ENCODE measurements at places on chromosomes 5 and 9.

- DNase-seq = no peak
These were observed 215.7 kb downstream of the SEMA6A start for GRCh38 chr5:116358911-116359418.

DNA sequence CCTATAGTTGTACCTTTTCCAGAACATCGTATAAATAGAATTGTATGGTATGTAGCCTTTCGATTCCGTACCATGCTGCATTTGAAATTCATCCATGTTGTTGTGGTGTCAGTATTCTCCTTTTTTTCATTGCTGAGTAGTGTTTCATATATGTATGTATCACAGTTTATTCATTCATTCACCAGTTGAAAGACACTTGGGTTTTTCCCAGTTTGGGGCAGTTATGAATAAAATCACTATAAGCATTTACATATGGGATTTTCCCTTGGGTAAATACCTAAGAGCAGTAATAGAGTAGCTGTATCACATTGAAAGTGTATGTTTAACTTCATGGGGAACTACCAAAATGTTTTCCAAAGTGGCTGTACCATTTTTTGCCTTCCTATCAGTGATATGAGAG, 16.1 kb upstream of the FKTN start:
- DNase-seq = no peak

- peak; percentile 12 for DNase-seq
These were observed 1.6 kb upstream of the ANXA2R start for GRCh38 chr5:43041669-43042175.

- no peak for DNase-seq
These were observed 49.5 kb downstream of the ADAMTS2 start for GRCh38 chr5:179295778-179296149.

- no peak for DNase-seq
These were observed 195.2 kb downstream of the PTTG1 start for GRCh38 chr5:160616712-160617497.

DNA sequence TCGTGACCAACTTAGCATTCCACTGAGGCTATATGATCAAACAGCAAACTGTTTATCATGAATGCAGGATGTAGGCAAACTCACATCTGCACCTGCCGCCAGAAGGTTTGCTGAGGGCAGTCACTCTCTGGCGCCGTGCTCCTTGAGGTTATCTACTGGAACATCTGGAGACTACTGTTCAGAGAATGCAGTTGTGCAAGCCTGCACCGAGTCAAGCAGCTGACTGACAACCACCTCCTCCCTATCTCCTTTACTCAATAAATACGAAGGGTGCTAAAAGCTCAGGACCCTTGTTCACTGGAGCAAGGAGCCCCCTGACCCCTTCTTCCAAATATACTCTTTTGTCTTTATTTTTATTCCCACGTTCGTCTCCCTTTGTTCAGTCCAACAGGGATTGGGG, 27.1 kb downstream of the CCDC125 start:
- DNase-seq = no peak

- peak; percentile 53 for DNase-seq
These were observed 7.7 kb upstream of the GCNT1 start for GRCh38 chr9:76451234-76451633.

DNA sequence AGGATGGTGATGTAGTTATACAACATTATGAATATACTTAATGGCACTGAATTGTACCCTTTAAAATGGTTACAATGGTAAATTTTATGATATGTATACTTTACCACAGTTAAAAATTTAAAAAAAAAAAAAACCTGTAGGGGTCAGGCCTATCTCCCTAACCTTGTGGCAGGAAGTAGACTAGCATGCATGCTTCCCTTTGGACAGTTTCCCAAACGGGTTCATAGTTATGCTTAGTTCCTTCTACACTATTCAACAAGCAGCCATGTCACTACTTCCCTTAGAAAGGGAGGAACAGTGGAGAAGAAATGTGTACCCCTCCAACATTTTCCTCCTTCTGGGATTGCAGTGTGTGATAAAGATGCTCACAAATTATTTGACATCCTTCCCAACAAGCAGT, 32.5 kb downstream of the IDNK start:
- no peak for DNase-seq

DNA sequence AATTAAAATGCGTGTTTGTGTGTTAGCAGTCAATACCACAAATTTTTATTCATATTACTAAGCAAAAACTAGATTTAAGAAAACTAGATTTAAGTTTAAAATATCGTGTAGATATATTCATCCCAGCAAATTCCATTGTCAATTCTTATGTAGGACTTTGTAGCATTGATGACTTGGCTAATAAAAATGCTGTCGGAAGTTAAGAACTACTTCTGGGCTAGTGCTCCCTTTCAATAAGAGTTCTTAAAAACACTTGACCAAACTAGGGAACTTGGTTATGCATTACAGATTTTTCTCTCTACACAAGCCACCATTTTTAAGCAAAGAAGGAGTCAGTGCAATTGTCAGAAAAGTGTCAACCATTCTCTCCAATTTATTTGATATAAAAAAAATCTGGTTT, 68.7 kb upstream of the RAD23B start:
- no peak for DNase-seq

DNA sequence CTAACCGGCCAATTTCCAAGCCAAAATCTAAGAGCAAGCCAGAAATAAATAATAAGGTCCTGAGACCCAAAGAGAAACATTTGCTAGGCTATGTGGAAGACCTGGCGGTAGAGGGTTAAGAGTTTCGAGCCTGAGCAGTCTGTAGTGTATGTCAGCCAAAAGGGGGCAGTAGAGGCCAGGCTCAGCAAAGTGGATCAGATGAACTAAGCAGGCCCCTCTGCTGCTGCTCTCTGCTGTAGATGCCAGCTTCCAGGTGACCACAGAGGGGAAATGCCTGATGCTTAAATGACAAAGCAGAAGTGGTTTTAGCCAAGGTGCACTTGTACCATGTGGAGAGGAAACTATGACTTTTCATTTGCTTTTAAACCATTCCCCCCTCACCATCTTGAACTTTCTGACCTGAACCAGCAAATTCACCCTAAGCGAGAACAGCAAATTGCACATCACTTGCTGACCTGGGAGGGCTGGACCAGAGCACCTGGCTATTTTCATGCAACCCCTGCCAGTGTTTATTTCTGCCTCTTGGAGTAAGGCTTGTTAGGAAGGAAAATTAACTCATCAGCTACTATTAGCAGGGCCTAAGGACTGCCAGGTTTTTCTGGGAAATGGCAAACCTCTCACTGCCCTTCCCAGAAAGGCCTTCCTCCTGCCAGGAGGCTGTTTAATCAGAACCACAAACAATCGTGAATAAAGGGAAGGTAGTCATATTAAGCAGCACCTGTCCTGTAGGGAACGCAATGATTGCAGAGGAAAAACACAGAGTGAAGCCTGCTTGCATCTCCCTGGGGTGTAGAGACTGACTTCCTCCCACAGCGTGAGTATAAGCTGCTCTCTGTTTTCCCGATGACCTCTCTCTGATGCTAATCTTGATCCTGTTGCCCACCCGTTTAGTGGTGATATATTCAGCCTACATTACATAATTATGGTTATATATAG, 818.2 kb downstream of the TLR4 start:
- DNase-seq = peak; percentile 71

DNA sequence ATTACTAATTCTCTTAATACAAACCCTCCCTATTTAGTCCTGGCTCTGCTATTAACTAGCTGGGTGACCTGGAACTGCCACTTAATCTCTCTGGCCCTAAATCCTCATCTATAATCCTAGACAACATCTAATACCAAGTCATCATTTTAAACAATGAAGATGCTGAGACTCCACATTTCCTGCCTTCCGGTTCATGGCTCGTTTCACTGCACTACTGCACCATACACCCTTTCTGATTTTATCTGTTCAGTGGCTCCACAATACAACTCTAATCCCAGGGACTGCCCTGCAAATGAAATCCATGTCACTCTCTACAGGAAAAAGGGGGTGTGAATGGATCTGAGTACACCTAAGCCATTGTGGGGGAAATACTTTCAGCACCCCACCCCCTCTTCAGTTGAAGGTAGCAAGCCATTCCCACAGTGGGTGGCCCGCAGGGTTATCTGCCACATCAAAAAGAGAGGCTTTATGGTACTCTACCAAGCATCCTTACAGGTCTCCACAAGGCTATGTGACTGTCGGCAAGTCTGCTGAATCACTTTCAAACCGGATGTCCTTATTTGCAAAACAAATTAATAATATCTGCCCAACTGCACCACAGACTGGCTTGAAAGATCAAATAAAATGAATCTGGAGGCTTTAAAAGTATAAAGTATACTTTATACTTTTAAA, 89.5 kb downstream of the EPB41L4A start:
- DNase-seq = no peak

GRCh38 chr9:135127718-135128670, 40.5 kb downstream of the OLFM1 start:
- no peak for DNase-seq

GRCh38 chr5:83487155-83487554, 15.6 kb downstream of the VCAN start:
- no peak for DNase-seq

- no peak for DNase-seq
These were observed 35.6 kb downstream of the IL6ST start for GRCh38 chr5:55959208-55959607.

GRCh38 chr5:6713274-6714225, at the start of gene TENT4A:
TENT4A (plus strand) TSS chr5:6713432; CDS start chr5:6713984, 552 bp downstream.
- DNase-seq = no peak

- peak; percentile 80 for DNase-seq
These were observed 303 bp downstream of the LIFR start for GRCh38 chr5:38556088-38556598.

DNA sequence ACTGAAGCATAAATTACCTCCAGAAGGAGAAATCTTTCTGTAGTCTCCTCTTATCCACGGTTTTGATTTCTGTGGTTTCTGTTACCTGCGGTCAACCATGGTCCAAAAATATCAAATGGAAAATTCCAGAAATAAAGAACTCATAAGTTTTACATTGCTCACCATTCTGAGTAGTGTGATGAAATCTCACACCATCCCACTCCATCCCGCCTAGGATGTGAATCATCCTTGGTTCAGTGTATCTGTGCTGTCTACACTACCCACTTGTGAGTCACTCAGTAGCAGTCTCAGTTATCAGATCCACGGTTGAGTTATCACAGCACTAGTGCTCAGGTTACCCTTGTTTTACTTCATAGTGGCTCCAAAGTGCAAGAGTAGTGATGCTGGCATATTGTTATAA, 371.2 kb downstream of the NFIB start:
- peak; percentile 21 for DNase-seq

DNA sequence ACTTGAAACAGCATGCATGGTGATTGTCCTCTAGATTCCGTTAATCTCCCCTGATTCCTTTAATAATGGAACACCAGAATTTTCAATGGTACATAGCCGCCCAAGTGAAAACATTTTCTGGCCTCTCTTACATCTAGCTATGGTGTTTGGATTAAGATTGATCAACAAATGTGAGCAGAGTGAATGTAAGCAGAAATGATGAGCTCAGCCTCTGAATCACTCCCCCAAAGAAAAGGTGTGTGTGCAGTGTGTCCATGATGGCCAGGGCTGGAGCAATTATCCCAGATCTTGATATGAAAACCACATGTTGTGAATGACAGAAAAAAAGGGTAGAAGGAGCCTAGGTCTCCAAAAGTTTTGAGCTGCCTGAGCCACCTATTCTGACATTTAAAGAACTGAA, 55.3 kb downstream of the OR2K2 start:
- DNase-seq = no peak

GRCh38 chr5:21776466-21776865, 1076.7 kb downstream of the CDH12 start:
- DNase-seq = no peak

- DNase-seq = no peak
These were observed 66.3 kb upstream of the TNFAIP8 start for GRCh38 chr5:119289438-119290044.

DNA sequence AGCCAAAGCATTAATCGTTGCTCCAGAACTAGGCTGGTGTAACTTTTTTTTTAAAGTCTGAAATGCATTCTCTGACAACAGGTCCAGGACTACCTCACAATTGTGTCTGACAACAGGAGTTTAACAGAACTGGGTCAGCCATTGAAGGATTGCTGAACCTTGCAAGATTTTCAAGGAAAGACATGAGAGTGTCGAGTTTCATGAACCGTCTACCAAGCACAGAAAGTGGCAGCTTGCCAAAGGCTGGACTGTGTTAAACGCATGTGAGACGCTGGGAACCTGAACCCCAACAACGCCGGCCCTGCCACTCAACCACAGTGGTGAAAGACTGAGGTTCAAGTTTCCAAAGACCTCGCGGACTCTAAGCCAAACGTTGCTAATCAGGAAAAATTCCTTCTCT, 79.1 kb downstream of the LHFPL2 start:
- no peak for DNase-seq

DNA sequence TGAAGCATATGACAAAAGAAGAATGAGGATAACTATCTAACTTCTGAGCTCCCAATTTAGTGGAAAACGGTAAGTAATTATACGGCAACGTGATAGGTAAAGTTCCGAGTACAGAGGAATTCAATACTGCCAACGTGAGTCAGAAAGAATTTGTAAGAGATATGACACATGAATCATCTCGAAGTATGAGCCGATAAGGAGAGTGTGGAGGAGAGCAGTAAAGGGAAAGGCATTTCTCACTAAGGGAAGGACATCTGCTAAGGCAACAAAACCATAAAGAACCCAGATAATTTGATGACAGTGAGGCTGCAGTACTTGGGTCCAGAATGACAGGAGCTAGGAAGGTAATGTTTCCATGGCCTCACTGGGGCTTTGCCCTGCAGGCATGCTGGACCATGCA, 11.0 kb downstream of the MPDZ start:
- DNase-seq = no peak

- DNase-seq = no peak
These were observed 10.5 kb upstream of the EPB41L4B start for GRCh38 chr9:109331353-109331752.

- DNase-seq = peak; percentile 62
These were observed 40.8 kb downstream of the SHC3 start for GRCh38 chr9:89137542-89138462.

Data from H54 (cell line).